ENCODE measurements at places on chromosomes 11 and 22.
A peak's percentile ranks its signal among the peaks of the same experiment; 100 is the strongest.

GRCh38 chr11:120141768-120142423 lies 4.0 kb upstream of the TRIM29 start:
- DNase-seq, result no peak

- DNase-seq, result no peak
These were observed 39.1 kb upstream of the SLC35C1 start for GRCh38 chr11:45765836-45766235.

DNA sequence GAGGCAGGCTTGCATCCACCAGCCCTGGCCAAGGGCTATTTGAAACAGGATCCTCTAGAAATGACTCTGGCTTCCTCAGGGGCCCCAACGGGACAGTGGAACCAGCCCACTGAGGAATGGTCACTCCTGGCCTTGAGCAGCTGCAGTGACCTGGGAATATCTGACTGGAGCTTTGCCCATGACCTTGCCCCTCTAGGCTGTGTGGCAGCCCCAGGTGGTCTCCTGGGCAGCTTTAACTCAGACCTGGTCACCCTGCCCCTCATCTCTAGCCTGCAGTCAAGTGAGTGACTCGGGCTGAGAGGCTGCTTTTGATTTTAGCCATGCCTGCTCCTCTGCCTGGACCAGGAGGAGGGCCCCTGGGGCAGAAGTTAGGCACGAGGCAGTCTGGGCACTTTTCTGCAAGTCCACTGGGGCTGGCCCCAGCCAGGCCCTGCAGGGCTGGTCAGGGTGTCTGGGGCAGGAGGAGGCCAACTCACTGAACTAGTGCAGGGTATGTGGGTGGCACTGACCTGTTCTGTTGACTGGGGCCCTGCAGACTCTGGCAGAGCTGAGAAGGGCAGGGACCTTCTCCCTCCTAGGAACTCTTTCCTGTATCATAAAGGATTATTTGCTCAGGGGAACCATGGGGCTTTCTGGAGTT lies 13.3 kb downstream of the IL10RA start:
- no peak for DNase-seq

- DNase-seq, result no peak
These were observed 6.1 kb downstream of the IFITM10 start for GRCh38 chr11:1744137-1744886.

DNA sequence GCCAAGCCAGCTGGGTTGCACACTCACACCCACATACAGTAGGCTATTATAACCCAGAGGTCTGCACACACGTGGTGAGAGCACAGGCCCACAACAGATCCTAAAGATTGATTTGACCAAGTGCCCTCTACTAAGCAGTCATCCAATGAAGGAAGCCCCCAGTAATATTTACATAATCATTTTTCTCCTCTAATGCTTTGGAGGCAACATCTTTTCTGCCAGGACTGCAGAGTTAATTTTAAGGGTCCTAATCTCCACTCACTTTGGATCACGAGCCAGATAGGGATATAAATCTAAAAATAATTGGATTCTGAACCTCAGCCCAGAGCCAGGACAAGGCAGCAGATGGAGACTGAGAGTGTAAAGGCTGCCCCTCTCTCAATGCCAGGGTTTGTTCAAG lies 49.1 kb upstream of the MTNR1B start:
- no peak for DNase-seq

- DNase-seq, result peak; percentile 40
These were observed 3.9 kb upstream of the RNF215 start for GRCh38 chr22:30390974-30391691.

DNA sequence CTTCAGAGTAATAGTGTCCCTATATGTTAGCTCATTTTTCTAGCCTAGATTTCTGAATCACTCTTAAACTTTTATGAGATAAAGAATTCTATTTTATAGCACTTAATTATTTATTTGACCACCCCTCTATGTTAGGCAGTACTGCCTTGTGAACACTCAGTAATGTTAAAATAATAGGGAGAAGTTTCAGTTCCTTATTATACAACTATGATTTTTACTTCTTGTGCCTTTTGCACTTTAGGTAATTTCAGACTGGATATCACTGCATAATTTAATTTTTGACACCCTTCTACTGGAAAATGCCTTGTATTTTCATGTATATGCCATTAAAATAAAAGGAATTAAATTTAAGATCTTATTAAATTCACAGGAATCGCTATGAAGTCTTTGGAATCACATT lies 3.1 kb downstream of the BCO2 start:
- DNase-seq, result no peak

- peak; percentile 14 for DNase-seq
These were observed 1.1 kb downstream of the CHRM1 start for GRCh38 chr11:62919898-62920640.

- DNase-seq, result no peak
These were observed 4.6 kb downstream of the SNAP29 start for GRCh38 chr22:20863366-20863765.

DNA sequence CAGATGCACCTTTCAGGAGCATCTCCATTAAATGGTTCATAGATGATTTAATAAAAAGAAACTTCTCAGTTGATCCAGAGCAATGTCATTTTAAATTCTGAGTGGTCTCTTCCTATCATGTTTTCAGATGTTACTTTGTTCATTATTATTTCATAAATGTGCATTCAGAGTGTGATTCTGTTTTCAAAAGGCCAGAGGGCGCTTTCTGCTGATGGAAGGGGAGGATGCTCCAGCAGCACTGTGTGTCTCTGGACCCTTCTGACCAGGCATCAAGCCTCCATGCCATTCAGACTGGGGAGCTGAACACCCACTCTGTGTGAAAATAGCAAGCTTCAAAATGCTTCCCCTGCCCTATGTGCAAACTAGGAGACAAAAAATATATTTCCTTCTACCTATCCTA lies 23.9 kb upstream of the CRTAM start:
- no peak for DNase-seq

DNA sequence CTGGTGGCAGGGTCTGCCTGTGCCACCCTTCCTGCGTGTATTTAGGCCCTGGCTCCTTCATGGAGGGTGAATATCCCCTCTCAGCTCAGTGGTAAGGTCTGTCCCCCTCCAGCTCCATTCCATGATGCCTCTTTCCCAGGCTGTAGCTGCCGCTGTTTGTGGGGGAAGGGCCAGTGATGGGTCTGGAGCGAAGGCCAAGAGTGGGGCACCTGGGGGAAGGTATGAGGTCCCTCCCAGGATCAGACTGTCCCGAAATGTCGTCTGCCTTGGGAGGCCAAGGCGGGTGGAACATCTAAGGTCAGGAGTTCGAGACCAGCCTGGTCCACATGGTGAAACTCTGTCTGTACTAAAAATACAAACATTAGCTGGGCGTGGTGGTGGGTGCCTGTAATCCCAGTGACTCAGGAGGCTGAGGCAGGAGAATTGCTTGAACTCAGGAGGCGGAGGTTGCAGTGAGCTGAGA lies 1.1 kb downstream of the CD151 start:
- DNase-seq, result no peak

DNA sequence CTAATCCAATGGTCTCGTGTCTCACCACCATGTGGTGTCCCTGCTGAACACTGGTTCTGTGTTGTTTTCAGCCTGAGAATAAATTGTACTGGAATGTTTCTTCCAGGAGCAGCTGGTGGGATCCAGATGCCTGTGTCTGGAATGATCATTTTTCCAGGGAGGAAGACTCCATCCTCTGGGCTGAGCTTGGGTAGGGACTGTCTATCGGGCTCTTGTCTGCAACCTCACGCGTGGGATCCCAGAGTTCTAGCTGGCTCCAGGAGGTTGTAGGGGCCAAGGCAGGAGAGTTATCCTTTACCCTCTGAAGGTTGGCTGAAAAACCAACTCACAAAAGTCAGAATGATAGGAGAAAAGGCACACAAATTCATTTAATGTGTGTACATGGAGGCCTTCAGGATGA lies 144.1 kb upstream of the B3GAT1 start:
- DNase-seq, result no peak

DNA sequence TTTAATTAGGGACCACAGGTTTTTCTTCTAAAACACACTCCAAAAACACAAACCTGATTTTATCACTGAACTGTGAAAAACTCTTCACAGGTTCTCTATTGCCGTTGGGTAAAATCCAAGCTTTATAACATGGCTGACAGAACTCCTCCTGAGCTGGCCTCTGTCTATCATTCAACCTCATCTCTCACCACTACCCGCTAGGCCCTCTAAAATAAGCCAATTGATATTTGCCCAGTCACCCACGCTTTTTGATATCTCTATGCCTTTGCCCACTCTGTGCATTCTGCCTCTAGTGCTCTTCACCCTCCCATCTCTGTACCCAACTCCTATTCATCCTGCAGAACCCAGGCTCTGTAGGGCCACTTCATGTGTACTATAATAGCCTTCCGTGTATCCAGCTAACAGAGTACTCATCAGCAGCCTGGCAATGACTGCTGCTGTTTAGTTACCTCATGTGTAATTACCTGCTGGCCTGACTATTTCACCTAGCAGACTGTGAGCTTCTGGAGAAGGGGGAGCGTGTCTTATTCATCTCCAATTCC lies 1.1 kb upstream of the CNGA4 start:
- DNase-seq, result no peak

DNA sequence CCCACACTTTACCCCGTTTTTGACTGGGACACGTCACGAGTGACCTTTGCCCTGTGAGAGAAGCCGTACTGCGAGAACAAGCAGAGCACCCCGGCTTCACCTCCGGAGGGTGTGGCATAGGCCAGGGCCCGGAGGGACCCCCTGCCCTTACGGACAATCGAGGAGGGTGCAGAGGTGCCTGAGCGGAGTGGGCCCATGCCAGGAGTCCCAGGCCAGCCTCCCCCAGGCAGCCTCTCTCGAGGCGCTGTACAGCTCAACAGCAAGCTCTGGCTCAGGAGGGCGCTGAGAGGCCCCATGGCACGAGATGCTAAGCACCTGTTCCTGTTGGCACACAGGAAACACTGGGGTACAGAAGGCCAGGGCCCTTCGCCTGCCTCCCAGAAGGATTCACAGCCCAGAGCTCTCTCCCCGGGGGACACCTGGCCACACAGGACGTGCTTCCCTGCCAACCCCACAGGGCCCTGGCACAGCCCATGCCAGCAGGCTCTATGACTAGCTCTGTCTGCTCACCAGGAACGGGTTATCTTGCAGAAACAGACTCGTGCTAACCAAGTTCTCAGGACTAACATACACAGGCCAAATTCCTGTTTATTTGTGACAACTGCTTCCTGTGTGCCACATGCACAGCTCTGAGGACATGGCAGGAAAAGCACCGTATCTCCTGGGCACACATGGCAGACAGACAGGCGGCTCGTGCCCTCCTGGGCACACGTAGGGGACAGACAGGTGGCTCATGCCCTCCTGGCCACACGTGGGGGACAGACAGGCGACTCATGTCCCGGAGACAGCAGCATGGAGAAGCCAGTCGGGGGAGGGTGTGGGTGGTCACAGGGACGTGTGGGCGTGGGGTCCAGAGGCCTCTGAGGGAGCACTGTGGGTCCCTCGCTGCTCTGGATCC lies 11.6 kb downstream of the TOLLIP start:
- DNase-seq, result peak; percentile 36

GRCh38 chr11:124475265-124475664 lies 29.8 kb upstream of the OR8B8 start:
- DNase-seq, result no peak

GRCh38 chr11:94511932-94512781 lies at the start of gene C11orf97:
Gene C11orf97 (plus strand): TSS chr11:94512461. CDS start chr11:94512529, 68 bp downstream.
- peak; percentile 60 for DNase-seq

DNA sequence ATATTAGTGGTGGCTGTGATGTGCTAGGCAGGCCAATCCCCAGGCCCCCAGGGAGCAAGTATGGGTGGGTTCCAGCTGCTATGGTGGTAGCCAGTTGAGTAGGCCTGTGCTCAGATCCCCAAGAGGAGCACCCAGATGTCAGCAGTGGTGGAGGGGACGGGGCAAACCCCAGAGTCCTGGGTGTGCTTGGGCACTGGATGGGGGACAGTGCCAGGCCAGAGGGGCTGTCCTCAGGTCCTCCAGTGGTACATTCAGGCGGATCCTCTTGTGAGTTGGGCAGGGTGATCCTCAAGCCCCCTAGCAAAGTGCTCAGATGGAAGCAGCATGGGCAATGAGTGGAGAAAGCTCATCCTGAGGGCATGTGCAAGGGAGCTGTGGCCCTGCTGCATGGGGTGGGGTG lies 26.0 kb downstream of the CFAP300 start:
- DNase-seq, result no peak

GRCh38 chr22:19571207-19571795 lies 47.1 kb upstream of the CLDN5 start:
- DNase-seq, result no peak

DNA sequence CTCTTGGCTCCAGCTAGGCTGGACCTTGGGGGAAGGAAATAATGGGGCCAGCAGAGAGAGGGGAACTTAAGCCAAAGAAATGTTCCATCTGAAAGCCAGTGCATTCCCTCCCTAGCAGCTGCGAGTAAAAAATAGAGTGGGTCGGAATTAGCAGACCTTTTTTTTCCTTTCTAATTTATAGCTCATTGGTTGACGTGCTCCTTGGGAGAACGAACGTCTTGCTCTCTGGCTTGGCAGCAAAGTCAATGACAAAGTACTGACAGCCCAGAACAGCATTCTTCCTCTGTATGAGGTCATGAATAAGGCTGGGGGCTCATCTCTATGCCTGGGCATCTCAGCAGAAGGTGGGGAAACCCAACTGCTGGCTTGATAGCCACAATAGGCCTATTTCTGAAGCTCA lies 65.0 kb downstream of the SEZ6L start:
- DNase-seq, result no peak

DNA sequence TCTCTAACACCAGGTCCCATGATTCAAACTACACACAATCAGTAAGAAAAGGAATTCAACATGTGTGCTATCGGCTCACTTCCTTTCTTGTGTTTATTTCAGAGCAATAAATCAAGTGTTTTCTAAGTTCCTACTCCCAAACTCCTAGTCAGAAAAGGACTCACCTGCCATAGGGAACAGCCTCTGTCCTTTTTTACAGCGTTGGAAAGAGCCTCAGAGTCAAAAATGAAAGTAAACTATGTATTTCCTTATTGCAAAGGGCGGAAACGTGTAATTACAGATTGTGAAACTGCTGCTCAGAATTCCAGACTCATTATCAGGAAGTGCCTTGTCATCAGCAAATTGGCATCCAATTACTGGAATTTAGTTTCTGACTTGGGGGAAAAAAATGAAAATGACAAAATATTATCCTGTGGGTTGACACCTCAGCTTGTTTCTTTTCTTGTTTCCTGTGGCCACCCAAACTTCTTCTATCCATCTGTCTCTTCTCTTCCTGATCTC lies at the start of gene CASP4:
CASP4 (minus strand) TSS at position 220 of the 501 bp plus-strand sequence; CDS start at position 171, 49 bp downstream.
- no peak for DNase-seq

GRCh38 chr11:121337740-121338272 lies 45.2 kb downstream of the SC5D start:
- no peak for DNase-seq

- DNase-seq, result no peak
These were observed 26.2 kb upstream of the TMEM123 start for GRCh38 chr11:102478673-102479299.

DNA sequence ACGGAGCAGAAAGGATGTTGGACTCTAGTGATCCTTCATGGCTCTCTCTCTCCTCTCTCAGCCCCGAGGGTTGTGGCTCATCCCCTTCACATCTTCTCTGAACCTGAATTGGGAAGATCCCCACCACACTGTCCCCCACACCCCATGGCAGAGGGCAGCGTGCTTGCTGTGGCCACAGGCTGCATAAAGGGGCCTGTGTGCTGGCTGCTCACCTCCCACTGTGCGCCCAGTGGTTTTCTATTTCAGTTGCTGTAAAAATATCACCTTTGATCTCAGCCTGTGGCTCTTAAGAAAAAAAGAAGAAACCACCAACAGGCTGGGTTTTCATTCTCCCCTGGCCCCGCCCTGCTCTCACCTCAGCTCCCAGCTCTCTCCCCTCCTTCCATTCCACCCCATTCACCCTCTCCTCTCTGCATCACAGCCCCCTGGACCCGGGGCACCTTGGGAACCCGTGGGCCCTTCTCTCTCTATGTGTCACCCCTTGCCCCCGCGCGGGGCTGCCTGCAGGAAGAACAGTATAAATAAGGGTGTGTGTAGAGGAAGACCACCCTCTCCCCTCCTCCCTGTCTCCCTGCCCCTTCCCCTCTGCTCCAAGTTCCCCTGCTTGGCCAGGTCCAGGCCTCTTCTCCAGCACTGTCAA lies 25.8 kb upstream of the WNT11 start:
- no peak for DNase-seq

All from heart left ventricle (tissue), 16 donors.